ENCODE measurements at places on chromosomes 16 and 17.

DNA sequence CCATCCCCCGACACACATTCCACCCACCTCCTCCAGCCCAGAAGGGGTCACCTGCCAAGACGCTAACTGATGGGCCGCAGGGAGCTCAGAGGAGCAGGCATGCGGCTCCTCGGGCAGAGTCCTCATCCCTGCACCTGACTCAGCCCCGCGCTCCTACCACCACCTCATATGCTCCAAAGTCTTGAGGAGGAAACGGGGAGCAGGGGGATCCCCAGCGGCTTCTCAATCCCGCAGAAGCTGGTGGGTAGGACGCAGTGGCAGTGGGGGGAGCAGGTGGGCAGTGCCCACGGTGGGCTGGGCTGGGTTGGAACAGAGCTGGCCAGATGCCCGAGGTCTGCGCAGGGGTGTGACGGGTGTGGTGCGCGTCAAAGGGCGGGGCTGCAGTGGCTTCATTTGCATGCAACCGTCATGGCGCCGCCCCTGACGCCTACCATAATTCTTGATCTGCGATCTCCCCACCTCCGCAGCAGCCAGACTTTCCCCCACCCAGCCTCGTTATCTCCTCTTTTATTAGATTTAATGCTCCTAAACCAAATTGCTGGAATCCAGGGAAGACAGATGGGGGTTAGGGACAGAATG, 39.0 kb upstream of the EMP2 start:
- no peak for DNase-seq

DNA sequence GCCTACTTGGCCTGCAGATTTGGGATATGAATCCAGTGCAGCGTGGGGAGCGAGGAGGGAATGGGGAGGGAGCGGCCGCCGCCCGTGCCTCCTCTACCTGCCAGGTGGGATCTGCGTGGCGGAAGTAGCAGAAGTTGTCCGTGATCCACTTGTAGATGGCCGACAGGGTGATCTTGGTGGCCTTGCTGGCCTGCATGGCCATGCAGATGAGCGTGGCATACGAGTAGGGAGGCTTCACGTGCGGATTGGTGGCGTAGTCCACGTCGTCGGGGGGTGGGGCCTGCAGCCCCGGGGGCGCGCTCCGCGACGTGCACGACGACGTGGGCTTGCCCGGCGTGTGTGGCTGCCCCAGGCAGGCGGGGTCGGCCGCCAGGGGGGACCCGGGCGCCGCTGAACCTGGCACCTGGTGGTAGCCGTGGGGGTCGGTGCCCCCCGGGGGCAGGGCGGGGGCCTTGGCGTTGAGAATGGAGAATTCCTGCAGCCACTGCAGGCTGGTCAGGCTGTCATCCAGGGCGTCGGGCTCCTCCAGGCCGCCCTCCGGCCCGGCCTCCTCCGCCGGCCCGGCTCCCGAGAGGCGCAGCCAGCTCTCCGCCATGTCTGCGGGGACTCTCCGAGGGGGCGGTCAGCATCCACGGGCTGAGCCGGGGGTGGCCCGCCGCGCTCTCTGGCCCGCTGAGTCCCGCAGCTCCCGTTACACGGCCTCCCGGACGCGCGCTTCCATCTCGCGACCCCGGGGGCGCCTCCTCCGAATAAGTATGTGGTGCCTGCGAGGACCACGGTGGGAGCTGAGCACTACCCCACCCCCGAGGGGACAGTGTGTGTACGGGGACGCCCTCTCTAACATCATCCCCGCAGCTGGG, 1.0 kb downstream of the FOXJ1 start:
- no peak for DNase-seq

DNA sequence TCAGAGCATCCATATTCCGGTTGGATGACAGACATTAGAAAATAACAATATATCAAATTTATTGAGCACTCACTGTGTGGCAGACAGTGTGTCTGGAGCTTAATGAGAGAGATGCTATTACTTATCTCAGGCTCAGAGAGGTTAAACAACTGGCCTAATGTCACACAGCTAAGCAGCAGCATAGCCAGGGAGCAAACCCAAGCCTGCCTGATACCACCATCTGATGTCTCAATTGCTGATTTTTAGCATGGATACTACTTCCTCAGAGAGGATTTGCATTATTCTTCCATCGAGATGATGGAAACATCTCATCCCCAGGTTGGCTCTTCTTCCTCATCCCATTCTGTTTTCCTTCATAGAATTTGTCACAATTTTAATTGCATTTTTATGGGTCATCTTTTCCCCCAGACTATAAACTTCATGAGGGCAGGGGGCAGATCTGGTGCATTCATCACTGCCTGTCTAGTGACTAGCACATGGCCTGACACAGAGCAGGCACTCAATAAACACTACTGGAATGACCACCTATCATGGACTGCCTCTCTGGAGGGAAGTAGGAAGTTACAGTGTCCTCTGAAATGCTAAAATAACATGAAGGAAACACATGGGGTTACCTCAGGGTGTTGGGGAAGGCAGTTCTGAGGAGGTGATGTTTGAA, 344.8 kb upstream of the CCL2 start:
- no peak for DNase-seq

- DNase-seq = no peak
Observed at GRCh38 chr17:3896968-3897235, 4.0 kb upstream of the CAMKK1 start.

- no peak for DNase-seq
Observed at GRCh38 chr16:84306564-84306963, 11.9 kb downstream of the WFDC1 start.

DNA sequence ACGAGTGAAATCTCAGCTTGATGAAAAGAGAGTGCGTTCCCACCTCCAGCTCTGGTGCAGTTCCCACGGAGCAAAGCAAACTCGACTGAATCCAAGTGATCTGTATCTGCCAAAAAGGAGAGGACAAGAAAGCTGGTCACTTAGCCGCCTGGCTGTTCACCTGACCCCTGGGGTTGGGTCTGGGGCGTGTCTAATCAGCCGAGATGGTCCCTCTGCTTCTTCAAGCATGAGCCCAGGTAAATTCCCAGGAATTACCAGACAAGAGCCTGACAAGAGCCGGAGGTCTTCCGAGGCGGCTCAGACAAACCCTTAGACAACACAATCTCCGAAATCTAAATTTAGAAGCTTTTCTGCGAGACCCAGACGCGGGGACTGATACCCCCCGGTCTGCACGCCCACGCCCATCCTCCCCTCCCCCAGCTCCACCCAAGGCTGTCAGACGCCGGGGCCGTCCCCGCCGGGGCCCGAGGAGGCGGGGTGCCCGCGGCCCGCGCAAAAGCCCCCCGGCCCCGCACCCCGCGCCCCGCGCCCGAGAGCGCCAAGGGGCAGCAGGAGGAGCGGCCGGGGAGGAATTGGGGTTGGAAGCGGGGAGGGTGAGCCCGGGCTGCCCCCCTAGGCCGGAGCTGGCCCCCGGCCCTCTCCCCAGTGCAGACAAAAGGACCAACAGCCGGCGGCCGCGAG, 674 bp downstream of the ZNF821 start:
- DNase-seq = peak; percentile 37

- no peak for DNase-seq
Observed at GRCh38 chr17:8836821-8837562, 30.5 kb downstream of the PIK3R6 start.

DNA sequence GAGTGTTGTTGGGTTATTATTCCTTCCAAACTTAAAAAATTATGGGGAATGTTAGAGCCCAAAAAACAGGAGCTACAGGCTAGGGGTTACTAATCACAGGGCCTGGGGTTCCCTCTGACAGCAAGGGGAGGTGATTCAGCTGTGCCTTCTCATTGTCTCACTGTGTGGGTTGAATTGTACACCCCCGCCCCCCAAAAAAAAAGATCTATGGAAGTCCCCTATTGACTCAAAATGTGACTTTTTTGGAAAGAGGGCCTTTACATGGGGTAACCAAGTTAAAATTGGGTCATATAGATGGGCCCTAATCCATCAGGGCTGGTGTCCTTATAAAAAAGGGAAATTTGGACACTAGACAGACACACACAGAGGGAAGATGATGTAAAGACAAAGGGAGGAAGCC, 190.2 kb downstream of the SOX9 start:
- DNase-seq = no peak

DNA sequence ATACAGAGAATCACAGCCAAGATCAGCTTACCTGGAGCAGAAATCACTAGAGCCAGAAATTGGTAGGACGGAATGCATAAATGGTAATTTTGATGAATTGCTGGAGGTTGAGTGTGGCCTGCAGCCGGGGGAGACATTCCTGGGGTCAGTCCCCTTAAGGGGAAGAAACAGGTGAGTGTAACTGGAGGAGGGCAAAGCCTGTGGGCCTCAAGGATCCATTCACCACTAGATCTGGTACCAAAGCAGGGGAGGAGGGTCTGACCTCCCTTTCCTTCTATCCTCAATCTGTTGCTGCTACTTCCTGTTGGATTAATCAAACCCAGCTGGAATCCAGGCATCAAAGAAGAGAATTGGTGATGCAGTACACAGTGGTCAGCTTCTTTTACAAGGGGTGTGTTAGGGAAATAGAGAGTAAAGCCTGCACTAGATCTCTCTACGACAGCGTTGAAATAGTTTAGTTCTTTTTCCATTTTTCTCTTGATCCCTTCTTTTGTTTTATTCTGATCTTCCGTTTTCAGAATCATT, 8.6 kb upstream of the ABCA9 start:
- DNase-seq = no peak

- DNase-seq = no peak
Observed at GRCh38 chr17:13593757-13594156, 8.0 kb downstream of the HS3ST3A1 start.

- DNase-seq = no peak
Observed at GRCh38 chr16:30142672-30143346, 19.8 kb upstream of the MAPK3 start.

DNA sequence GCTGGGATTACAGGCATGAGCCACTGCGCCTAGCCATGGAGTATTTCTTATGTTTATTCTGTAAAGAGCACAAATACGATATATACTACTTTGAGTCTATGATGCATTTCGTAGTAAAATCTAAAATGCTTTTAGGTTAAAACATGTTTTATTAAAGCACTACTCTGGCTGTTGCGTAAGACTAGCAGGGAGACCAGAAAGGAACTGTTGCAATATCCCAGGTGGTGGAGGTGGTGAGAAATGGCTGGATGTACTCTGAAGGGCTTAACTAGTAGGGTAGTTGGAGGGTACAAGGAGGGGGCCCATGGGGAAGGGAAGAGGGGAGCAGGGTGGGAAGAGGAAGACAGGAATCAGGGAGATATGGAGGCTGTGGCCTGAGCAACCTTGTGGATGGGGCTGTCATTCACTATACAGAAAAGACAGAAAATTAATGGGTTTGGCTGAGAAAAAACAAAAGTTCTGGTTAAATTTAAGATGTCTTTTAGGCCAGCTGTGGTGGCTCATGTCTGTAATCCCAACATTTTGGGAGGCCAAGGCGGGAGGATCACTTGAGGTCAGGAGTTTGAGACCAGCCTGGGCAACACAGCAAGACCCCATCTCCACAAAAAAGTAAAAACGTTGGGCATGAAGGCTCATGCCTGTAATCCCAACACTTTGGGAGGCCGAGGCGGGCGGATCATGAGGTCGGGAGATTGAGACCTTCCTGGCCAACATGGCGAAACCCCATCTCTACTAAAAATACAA, 35.8 kb downstream of the ST3GAL2 start:
- no peak for DNase-seq

DNA sequence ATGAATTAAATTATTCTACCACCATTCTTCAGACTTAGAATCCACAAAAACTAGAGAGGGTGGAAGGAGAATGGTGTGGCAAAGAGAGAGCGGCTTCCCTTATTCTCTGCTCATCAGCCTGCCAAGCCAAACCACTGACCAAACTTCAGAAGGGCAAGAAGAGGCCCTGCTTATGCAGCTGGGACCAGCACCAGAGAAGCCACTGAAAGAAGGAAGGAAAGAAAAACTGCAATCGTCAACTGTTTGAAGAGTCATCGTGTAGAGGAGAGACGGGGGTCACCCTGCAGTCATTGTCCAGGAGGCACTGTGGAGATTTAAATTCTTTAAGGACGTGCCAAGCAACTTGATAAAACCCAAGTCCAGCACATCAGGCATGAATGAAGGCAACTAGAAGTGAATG, 15.6 kb downstream of the PMP22 start:
- DNase-seq = no peak

- no peak for DNase-seq
Observed at GRCh38 chr16:23397464-23397863, 55.5 kb downstream of the COG7 start.

GRCh38 chr17:46026166-46027047, 27.4 kb downstream of the STH start:
- DNase-seq = no peak

DNA sequence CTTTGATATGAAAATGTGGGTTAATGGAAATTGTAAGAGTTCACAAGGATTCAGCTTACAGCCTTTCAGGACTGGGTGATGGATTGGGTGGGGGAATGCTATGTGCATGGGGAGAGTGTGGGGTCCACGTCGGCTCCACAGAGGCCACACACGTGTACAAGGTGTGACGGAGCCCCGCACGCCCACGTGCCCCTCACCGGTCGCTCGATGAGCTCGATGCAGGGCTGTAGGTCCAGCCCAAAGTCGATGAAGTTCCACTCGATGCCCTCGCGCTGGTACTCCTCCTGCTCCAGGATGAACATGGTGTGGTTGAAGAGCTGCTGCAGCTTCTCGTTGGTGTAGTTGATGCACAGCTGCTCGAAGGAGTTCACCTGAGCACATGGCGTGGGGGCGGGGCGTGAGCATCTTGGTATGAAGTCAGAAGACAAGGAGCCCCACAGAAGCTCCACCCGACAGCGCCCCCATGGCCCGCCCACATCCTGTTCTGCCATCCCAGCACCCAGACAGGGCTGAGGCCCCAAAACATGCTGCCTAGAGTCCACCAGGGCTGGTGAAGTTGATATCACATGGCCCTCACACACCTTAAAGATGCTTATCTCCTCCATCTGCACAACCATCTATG, 99.1 kb downstream of the MYH11 start:
- DNase-seq = no peak

DNA sequence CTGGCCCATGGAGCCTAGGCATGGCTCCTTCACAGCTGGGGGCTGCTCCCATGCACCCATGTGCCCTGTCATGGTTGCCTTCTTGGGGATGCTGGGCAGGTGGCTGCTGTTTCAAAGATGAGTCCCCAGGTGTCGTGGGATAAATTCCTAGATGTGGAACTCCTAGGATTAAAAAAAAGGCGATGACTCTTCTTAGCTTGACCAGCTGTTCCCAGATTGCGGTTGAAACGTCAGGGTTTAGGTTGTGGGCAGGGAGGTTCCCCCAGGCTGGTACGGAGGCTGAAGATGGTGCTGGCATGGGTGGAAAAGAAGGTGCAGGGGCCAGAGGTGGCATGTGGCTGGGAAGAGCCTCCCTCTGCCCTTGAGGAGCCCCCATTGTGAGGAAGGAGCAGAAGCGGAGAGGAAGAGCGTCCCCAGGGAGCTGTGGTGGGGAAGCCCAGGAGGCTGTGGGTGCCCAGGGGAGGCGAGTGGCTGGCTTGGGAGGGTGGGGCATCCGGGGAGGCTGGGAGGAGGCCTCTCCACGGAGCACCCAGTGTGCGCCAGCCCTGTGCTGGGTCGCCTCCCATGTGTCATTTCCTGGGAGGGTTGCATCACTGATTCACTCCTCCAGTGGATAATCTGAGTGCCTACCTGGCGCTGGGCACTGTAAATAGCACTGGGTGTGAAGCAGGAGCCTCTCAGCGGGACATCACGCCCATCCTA, 7.5 kb upstream of the KCNJ12 start:
- no peak for DNase-seq
